ENCODE measurements at places on chromosomes 16 and 17.

GRCh38 chr17:67126983-67127382 lies 82.6 kb downstream of the CACNG1 start:
- DNase-seq = no peak

GRCh38 chr17:37507111-37507510 lies 17.4 kb downstream of the DUSP14 start:
- no peak for DNase-seq

- DNase-seq = no peak
Observed at GRCh38 chr16:68345958-68346635, 35.3 kb downstream of the PRMT7 start.

- DNase-seq = no peak
Observed at GRCh38 chr17:16378636-16379282, 2.1 kb upstream of the UBB start.

GRCh38 chr17:58587713-58588117 lies 73.3 kb upstream of the MTMR4 start:
- DNase-seq = no peak

- DNase-seq = no peak
Observed at GRCh38 chr16:27285676-27286196, 17.2 kb upstream of the NSMCE1 start.

DNA sequence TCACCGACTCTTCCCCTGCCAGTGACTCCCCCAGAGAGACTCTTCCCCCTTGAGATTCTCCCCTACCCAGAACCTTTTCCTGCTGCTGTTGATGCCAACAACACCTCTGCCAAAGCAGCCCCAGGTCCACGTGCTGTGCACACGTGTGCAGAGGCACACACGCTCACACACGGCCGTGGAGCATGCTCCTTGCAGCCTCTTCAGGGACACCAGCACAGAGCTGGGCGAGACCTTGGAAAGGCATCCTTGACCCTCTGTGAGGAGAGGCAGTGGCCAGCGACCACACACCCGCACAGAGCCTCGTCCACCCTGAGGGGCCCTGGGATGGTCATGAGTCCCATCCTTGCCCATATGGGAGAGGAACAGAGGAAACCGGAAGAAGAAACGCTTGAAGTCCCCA lies 181.9 kb downstream of the RBFOX3 start:
- no peak for DNase-seq

DNA sequence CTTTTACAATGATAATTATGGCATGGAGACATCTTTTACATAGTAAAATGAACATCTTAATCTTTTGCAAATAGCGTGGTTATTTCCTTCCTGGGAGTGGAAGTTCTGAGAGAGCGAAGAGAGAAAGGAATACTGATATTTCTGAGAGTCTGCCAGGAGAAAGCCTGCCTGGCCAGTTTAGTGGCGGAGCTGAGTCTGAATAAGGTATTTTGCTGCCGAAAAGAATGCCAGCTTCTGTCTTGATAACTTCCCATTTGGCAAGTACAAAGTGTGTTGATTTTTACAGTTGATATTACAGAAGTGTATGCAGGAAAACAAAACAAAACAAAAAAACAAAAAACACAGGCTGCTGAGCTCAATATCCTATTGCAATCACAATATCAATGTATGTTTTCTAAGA lies 55.9 kb downstream of the KCNJ2 start:
- DNase-seq = no peak

DNA sequence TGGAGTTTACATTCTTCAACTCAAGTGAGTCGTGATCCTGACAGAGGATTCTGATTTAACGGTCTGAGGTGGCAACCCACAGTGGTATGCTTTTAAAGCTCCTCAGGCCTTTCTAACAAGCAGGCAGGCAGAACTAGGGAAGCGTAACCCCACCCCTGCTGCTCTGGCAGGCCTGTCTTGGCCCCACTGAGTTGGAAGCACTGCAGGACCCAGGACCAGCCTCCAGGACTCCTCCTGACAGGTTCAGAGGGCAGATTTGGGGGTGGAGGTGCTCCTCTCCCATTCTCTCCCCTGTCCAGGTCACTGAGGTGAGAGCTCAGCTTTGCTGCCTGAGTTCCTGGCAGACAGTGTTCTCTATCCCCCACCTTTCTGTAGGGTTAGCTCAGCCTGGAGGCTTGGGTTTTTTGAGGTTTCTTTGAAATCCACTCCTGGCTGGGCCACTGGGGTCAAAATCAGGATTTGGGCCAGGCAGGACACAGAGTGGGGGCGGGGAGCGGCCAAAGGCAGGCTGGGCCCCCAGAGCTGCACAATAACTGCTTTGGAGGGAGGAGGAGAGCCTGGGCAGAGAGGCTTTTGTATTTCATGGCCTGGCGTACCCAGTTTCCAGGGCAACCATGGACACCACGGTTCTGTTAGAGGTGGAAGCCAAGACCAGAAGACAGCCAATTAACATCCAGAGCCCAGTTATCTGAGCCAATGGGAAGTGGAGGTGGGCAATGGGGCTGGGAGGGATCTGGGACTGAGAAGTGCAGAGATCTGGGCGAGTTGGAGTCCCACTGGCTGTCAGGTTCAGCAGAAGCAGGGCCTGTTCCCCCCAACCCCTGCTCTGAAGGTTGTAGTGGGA lies 9.5 kb downstream of the MRPL27 start:
- DNase-seq = no peak

DNA sequence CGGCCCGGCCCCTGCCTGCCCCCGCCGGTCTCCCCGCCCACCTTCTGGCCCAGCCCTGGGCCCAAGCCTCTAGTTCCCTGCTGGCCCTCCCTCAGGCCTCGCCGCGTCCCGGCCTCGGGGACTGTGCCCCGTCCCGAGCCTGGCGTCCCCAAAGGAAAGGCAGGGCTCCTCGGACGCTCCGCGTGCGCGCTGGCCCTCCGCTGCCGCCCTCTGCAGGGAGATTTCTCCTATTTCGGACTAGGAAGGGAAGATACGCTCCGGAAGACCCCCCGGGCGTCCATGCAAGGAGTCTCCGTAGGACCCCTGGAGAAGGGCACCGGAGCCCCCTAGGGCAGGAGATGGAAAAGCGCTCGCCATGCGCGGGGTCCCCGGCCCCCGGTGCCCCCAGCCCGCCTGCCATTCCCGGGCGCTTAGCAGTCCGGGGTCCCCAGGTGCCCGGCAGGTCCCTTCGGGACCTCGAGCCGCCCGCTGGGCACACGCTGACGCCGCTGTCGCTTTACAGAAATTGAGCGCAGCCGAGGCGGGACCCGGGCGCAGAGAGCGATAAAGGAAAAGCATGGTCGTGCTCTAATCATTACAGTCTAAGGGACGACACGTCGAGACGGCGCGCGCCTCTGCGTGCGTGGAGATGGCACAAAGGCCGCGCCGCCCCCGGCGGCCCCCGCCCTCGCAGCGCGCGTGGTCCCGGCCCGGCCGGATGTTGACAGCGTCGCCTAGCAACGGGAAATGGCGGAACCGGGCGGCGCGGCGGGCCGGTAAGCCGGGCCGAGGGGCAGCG lies at the start of gene CCDC40:
Gene CCDC40, plus strand, starts transcription at position 706 of the 778 bp plus-strand sequence. Its CDS starts 21 bp downstream, at position 727.
- DNase-seq = no peak

All from NCI-H1436 treated with DMSO at 0.1 percent for 48 hours (cell line).